ENCODE measurements at places on chromosomes 11 and 22.

DNA sequence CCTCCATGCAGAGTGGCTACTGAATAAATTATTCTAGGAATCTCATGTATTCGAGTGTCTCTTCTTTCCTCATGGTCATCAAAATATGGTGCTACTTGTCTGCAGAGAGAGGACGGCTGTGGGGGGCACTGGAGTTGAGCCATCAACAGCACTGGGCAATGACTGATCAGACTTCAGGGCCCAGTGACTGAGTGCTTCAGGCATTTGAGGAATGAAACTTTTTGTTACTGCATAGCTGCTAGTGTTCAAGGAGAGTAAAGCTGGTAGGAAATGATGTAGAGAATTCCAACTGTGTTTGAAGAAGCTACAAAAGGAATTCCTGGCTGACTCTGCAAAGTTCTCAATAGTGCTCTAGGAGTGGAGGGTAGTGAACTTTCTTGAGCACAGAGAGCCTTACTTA, 277.7 kb downstream of the CADM1 start:
- peak; percentile 57 for DNase-seq

- DNase-seq = peak; percentile 42
These were observed 6.8 kb upstream of the GGA1 start for GRCh38 chr22:37601540-37602442.

GRCh38 chr22:50318698-50319411, 8.0 kb downstream of the DENND6B start:
- DNase-seq = no peak

GRCh38 chr11:57476757-57477506, 16.6 kb downstream of the RTN4RL2 start:
- no peak for DNase-seq

- no peak for DNase-seq
These were observed 4.2 kb downstream of the AMPD3 start for GRCh38 chr11:10459029-10459970.

GRCh38 chr11:127679816-127680545, 679.4 kb upstream of the KIRREL3 start:
- no peak for DNase-seq

DNA sequence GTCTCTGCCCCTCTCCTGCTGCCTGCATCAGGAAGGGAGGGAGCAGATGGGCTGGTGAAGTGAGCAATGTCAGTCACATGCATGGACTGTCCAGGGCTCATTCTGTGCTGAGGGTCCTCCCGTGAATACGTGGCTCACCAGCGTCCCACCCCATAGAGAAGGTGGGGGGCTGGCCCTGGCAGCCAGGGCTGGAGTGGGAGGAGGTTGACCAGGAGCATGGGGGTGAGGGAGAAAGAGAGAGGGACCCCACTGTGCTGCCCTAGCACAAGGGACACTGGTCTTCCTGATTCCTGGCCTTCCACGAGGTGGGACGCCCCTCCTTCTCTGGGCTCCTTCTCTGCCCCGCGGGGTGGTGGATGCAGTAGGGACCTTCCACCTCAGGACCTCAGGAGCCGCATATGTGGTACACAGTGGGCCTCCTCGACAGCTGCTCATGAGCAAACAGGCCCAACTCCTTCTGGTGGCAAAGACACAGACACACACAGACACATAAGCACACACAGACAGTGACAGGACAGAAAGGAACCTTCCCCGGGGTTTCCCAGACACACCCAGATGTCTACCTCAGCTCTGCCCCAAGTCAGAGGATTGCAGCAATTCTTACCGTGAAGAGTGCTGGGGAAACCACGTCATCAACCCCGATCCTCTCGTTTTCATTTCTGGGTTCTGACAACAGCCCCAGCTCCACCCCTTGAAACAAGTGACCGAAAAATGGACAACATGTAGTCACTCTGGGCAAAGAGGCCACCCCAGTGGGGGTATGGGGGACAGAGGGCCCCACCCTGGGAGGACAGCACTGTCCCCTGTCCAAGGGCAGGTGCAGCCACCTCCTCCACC, 3.6 kb upstream of the APOBEC3A start:
- DNase-seq = no peak

DNA sequence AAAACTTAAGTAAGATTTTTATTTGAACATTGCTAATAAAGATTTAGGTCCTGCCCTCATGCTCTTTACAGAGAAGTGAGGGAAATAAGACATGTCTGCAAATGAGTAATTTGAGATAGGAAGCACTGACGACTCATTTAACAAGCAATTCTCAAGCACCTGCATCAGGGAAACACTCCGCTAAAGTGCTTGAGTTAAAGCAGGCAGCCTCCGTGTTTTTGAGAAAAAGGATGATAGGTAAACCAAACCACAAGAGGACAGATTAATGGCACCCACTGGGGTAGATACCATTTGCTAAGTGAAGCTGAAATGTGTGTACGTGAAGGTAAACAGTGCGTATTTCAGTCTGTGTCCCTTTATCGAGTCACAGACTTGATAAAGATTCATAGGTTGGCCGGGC, 184.6 kb upstream of the CARD18 start:
- DNase-seq = no peak

GRCh38 chr22:43481568-43482317, 69.9 kb downstream of the MPPED1 start:
- no peak for DNase-seq

- no peak for DNase-seq
These were observed 71.2 kb upstream of the TBCEL start for GRCh38 chr11:120952461-120953434.

DNA sequence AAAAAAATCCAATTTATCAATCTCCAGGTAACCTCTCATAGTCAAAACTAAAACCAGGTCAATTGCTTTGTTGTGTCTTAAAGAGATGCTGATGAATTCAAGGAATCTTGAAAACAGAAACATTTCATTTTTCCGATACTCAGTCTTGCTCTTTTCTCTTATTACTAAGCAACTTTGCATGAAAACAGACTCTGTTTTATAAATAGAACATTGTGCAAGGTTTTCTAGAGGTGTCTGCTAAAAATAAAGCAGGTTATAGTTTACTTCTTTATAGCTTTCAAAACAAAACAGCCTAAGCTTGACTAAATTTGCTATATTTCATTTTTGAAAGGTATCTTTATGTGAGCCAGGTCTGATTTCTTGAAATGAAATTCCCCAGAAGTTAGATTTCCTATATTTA, 109.3 kb downstream of the ARL14EP start:
- no peak for DNase-seq

GRCh38 chr22:48647051-48647450, 1180.6 kb downstream of the BRD1 start:
- DNase-seq = no peak

- no peak for DNase-seq
These were observed 82.9 kb downstream of the MAML2 start for GRCh38 chr11:96260067-96260511.

GRCh38 chr22:28015676-28016601, 96.9 kb upstream of the PITPNB start:
- no peak for DNase-seq

DNA sequence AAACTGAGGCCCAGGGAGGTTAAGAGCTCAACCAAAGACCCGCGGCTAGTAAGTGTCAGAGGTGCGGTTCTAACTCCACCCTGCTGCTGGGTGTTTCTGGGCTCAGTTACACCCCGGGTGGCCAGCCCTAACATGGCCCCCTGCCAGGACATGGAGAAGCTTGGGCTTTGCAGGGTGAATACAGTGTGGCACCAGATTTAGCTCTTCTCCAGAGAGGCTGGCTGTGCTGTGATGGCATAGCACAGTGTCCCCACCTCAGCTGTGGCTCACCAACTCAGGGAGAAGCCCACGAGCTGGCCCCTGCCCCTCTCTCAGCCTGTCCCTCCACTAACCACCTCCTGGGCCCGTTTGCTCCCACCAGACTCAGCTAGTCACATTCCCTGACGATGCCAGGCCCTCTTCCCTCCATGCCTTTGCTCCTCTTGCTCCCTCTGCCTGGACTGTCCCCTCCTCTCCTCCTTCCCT, 7.0 kb downstream of the UCP3 start:
- no peak for DNase-seq

DNA sequence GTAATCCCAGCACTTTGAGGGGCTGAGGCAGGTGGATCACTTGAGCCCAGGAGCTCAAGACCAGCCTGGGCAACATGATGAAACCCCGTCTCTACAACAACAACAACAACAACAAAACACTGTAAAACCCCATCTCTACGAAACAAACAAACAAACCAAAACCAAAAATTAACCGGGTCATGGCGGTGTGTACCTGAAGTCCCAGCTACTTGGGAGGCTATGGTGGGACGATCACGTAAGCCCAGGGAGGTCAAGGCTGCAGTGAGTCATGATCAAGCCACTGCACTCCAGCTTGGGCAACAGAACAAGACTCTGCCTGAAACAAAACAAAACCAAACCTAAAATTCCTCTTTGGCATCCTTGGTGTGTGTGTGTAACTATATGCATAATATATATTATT, 7.0 kb upstream of the POLA2 start:
- no peak for DNase-seq

DNA sequence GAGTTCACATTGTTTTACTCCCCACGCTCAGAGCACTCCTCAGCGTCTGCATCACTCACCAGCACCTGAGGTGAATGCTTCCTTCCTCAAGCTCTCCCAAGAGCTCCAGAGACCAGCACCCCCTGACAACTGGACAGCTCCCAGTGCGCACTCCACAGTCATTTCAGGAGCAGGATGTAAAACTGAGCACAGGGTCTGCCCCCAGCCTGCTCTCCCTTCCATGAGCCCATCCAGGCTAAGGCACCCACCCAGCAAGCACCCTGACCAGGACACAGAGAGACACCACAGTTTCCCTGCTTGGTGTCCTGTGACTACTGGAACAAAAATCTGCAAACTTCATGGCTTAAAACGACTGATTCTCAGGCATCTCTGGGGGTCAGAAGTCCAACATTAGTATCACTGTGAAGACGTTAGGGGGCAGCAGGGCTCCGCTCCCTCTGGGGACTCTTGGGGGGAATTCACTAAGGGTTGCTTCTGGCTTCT, 3.3 kb downstream of the SCGB1D2 start:
- no peak for DNase-seq

DNA sequence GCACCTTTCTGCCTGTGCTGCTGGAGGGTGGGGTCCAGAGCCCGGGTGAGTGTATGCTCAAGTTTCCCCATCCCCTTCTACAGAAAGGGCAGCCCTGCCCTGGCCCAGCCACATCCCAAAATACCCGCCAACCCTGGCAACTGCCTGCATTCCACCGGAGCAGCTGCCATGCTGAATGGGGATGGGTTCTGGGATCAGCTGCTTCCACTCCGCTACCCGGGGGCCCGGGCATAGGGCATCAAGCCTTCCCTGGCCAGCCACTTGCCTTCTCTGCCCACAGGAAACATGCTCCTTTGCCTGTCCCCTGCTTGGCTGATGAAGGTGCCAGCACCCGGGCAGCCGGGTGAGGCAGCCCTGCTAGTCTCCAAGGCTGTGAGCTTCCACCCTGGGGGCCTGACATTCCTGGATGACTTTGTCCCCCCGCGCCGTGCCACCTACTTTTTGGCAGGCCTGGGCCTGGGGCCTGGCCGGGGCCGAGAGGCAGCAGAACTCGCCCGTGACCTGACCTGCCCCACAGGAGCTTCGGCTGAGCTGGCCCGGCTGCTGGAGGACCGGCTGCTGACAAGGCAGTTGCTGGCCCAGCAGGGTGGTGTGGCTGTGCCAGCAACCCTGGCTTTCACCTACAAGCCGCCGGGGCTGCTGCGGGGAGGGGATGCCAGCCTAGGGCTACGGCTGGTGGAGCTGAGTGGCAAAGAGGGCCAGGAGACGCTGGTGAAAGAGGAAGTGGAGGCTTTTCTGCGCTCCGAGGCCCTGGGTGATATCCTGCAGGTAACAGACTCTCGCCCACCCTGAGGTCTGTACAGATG, 3.2 kb downstream of the CARNS1 start:
- no peak for DNase-seq

DNA sequence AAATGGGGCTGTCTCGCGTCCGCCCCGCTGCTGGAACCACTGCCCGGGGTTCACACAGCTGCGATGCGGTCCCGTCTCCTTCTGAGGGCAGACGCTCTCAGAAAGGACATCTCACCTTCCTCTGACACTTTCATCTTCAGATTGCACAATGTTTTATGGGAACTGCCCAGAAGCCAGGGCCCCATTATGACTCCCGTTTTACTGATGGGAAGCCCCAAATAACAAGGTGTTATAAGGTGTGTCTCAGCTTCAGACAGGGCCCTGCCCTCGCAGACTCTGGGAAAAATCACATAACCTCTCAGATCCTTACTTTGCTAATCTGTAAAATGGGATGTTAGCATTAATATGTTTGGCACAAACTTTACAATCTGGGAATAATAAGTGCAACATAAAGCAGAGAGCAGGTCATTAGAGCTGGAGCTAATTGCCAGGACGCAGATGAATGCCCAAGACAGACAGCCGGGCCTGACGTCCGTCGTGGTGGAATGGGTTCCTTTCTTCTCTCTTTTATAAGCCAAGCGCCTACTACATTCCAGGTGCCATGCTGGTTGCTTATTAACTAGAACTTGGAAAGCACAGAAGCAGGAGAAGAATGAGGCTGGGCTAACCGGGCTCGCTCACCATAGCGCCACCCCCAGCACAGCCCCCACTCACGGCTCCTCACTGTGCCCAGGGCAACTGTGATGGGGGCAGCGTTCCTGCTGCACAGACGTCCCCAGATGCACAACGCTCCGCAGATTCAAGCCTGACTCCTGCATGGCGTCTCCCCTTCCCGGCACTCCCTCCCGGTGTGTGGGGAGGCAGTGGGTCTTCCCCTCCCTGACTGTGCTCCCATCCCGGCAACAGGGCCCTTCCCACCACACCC, 43.8 kb downstream of the TRMU start:
- no peak for DNase-seq

DNA sequence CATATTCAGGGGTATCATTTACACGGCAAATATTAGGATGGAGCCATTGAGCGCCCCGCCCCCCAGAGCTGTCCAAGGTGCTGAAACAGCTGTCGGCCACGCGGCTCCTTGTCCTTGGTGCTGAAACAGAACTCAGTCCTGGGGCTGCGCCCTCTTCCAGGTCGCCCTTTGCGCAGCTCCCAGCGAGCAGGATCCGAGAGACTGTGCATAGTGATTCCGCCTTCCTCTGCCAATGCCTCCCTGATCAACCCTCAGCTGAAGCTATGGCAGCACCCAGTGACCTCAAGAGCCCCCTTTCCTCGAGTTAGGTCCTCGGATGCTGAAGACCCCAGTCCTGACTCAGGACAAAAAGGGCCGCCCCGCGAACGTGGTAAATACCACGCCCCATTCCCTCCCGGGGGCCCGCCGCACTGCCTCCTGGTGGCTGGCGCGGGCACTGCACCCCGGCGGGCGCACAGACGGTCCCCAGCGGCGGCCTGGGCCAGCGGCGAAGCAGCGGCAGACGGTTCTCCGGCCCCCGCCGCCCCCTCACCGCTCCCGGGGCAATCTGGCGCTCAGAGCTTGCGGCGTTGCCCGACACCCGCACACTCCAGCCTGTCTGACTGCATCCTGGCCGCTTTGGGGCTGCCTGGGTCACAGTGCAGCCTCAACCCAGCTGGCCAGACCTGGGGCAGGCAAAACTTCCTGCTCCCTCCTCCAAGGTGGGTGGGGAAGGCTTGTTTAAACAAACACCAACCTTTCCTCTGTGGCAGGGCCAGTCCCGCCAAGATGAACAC, 13.4 kb downstream of the SYT7 start:
- DNase-seq = no peak

- peak; percentile 82 for DNase-seq
These were observed 2.9 kb upstream of the MTFP1 start for GRCh38 chr22:30422481-30423300.

- DNase-seq = no peak
These were observed 499.4 kb upstream of the API5 start for GRCh38 chr11:42812361-42812760.

- no peak for DNase-seq
These were observed 16.2 kb downstream of the TBCEL start for GRCh38 chr11:121039971-121040613.

All from GM04503 (cell line).